Fibroblast of the aortic adventitia (primary cell): ENCODE measurements at places on chromosomes 12 and 14. TPM values are rescaled to one million over a fixed set of nuclear protein-coding genes. Genes with fewer than 3 reads are reported as not detected.
A peak's percentile ranks its signal among the peaks of the same experiment; 100 is the strongest.

- no peak for DNase-seq
These were observed at the start of gene AP4S1 for GRCh38 chr14:31025367-31026076. TSS of gene AP4S1 (plus strand) at chr14:31025649. CDS start at chr14:31066197, 40,548 bp downstream.

DNA sequence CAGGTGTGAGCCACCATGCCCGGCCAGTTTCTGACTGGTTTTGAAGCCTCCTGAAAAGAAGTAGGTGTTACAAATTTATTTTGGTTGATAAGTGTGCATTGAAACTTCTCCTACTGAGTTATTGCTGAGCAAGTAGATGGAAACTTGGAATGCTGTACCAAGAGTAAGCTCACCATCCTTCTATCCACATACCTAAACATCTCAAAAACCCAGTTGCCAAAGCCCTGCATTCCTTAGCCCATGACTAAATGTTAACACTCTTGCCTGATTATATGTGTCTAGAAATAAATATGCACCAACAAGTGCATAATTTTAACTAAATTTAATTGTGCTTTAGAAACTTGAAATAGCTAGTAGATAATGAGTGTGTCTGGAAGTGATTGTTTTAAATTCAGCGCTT, 357.8 kb downstream of the DUSP6 start:
- peak; percentile 51 for DNase-seq

DNA sequence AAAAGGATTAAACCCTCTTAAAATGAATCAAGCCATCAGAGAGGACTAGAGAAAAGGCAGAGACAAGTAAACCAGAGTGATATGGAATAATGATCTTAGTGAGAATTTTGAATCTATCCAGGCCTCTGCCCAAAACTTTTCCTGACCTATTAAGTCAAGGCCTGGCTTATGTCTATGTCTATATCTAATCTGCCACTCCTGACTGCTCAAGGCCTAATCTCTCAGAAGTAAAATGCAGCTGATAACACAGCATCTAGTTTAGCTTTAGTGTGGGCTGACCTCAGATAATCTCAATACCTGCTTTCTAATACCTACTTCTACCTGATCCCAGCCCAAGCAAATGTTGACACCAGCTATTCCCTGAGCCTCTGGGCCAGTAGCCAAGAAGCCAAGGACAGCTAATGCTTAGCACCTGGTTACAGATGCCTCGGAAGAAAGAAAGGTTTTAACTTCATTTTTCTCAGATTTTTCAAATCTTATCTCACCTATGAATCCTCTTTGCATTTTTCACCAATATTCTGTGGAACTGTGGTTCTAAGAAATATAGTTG, 1472.5 kb upstream of the SEL1L start:
- DNase-seq = no peak

- DNase-seq = no peak
These were observed 117.9 kb downstream of the SLC15A5 start for GRCh38 chr12:16159571-16159970.

- no peak for DNase-seq
These were observed 775.5 kb upstream of the SEL1L start for GRCh38 chr14:82309199-82309598.

DNA sequence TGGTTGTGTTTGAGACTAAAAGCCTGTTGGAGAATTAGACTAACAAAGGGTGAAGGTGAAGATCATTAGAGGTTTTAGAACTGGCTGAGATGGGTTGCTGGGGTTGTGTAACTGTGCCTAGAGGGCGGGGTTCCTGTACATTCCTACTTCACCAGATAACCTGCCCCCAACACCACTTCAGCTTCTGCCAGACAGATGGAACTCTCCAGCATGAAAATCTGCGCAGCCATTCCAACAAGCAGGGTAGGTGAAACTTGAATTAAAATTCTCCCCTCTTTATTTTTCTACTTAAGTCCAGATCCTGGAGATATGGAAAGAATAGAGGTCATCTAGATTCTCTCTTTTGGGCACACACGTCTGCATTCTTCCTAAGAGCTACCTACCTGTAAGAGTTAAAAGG, 6.0 kb downstream of the FOXG1 start:
- no peak for DNase-seq

DNA sequence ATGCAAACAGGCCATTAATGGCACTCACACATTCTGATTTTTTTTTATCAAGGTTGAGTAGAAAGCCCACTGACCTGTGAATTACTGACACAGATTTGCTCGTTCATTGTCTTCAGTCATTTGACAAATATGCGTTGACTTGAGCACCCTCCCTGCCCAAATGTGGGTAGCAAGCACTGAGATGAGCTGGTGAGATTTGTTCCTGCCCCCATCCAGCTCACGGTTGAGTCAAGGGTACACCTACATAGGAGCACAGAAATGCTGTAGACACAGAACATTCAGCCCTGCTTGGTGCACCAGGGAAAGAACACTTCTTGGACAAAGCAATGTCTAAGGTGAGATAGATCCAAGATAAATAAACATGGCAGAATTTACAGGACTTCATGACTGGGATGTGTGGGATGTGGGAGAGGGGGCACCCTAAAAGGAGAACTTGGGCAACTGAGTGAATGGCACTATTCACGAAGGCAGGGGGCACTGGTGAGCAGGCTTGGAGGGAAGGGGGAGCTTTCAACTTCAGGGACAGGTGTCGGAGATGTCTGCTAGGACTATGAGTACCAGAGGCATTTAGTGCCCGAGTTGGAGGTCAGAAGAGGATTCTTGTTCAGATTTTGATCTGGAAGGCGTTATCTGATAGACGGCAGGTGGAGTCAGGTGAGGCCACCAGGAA, 213.4 kb downstream of the VRK1 start:
- DNase-seq = no peak

DNA sequence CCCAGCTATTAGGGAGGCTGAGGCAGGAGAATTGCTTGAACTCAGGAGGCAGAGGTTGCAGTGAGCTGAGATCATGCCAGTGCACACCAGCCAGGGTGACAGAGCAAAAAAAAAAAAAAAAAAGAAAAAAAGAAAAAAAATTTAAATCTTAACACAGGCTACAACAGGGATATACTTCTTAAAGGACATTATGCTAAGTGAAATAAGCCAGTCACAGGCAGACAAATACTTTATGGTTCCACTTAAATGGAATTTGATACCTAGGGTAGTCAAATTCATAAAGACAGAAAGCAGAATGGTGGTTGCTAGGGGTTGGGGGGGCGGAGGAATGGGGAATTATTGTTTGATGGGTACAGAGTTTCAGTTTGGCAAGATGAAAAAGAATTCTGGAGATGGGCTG, 14.8 kb upstream of the PPTC7 start:
- no peak for DNase-seq

- no peak for DNase-seq
These were observed 127.4 kb upstream of the ARHGAP5 start for GRCh38 chr14:31949709-31950108.

Gene GUCY2C
- not detected in 2 replicates for total RNA-seq

Gene RASSF8
- total RNA-seq = 85.8 and 128 TPM in 2 replicates

DNA sequence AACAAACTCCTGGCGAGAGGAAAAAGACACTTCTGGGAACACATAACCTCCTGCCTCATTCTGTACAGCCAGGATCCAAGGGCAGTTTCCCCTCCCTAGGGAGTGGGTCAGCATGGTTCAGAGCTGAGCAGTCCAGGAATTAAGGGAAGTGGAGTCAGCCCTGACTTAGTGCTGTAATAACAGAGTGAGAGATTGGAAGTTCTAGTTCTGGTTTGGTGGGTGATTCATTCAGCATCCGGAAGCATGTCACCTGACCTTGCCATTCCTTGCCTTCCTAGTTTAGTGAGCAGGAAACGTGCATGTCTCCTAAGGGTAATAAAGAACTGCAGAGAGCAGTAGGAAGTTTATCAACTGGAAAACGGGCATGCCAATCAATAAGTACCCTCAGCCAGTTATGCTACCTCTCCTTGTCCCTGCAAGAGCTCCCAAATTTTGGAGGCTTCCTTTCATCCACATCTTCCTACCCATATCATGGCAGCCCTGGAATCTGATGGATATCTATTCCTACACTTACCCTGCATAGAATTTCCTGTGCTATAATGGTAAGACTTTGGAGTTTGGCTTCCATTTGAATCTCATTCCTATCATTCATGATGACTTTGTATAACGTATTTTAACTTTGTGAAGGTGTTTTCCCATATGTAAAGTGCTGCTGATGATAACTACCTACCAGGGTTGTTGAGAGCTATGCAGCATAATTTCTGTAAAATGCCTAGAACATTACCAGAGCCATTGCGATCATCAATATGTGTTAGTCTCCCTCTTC, 28.5 kb upstream of the MAGOHB start:
- peak; percentile 65 for DNase-seq

DNA sequence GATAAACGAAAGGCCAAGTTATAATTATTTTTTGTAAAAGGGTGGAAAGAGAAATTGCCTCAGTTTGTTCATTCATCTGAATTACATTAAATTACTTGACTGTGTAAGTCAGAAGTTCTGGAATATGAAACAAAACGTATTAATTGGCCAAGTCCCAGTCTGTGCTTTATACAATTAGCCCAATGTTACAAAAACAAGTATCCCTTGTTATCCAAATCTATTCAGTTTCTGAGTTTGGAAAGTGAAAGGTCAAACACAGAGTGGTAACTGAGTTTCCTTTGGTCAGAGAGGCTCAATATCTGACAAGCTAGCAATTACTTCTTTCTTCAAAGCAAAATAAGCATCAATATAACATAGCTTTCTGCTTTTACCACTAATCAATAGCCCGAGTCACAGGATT, 62.6 kb downstream of the SPPL3 start:
- no peak for DNase-seq

Gene TMPRSS12
- total RNA-seq = not detected in 2 replicates

- peak; percentile 51 for DNase-seq
These were observed 31.5 kb upstream of the CACNA2D4 start for GRCh38 chr12:1949771-1950470.

DNA sequence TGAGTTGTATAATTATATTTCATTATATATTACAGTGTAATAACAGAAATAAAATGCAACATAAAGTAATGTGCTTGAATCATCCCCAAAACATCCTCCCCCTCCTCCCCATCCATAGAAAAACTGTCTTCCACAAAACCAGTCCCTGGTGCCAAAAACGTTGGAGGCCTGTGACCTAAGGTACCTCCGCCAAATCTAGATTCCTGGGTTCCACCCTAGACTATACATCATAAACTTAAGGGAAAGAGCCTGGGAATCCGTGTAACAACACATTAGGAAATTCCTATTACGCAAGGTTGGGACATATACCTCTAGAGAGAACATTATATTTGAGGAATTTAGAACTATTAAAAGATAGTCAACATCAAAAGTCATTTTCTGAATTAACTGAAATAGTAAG, 38.0 kb downstream of the SPPL3 start:
- peak; percentile 75 for DNase-seq

- DNase-seq = no peak
These were observed 912.7 kb downstream of the NRXN3 start for GRCh38 chr14:79082883-79083282.

DNA sequence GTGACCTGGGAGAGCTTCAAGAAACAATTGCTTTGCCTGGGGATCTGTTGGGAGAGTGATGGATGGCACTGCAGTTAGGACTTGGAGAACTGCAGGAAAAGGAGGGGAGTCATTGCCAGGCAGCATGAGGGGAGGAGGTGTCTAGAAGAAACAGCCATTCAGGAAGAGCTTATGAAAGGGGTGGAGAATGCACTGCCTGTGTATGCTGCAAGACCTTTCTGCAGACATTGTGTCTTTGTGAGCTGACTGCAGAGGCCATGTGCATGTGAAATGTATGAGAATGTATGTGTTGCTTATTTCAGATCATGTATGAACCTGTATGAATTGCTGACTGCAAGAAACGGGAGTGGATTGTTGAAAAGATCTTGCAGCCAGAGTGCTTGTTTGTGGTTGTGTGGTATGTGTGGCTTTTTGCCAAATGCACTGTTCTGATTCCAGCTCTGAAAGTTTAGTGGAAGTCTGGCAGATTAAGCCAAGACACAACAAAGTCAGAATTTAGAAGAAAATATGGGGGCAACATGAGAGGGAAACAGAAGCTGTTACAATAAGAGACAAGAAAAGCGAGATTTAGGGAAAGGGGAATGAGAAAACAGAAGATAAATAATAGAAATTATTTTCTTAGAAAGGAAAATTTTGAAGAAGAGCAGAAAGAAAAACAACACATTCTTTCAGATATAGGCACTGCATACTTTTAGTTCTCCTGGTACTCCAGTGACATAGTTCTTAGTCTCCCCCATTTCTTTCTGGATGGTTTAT, 9.8 kb upstream of the RIMKLB start:
- DNase-seq = peak; percentile 95

DNA sequence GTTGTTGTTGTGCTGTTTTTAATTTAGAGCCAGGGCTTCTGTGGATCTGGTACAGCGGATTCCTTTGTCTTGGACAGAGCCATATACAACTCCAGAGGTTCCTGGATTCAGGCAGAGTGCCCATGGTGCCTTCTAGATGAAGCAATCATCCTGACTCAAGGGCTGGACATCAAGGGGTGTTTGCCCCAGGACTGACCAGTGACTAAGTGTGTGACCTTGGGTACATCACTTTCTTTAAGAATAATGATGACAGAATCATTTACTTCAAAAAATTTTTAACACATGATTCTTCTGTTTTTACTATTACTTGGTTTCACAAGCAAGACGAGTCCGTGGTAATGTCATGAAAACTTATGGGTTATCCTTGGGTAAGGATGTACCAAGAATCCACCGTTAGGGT, 397.3 kb downstream of the ZFP36L1 start:
- DNase-seq = peak; percentile 78

Gene TMEM117
- total RNA-seq = 9.9 and 13.0 TPM in 2 replicates

DNA sequence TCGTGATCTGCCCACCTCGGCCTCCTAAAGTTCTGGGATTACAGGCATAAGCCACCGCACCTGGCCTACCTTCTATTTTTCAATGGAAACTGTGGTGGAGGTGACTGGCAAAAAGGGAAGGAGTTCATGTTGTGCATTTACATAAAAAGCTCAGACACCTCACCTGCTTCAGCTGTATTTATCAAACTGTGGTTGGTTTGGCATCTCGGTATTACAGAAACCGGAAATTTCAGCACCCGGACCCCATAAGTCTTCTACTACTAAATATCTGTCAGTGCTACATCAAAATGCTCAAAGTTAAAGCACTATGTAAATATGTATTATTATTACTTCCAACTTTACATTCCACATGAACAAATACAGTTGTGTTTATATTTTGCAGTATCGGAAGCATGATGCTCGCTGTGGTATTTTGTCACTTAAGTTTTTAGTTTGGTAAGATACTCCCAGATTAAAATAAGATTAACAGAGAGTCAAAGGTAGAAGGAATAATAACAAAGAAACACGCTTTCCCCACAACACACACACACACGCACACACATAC, 95.4 kb downstream of the ITPR2 start:
- DNase-seq = no peak
